ENCODE measurements at places on chromosomes 2 and 18.
A peak's percentile ranks its signal among the peaks of the same experiment; 100 is the strongest.

GRCh38 chr2:156892467-156893281 is 364.8 kb upstream of the GALNT5 start:
- DNase-seq, result no peak

GRCh38 chr2:198756166-198756565 is 701.6 kb downstream of the SATB2 start:
- no peak for DNase-seq

DNA sequence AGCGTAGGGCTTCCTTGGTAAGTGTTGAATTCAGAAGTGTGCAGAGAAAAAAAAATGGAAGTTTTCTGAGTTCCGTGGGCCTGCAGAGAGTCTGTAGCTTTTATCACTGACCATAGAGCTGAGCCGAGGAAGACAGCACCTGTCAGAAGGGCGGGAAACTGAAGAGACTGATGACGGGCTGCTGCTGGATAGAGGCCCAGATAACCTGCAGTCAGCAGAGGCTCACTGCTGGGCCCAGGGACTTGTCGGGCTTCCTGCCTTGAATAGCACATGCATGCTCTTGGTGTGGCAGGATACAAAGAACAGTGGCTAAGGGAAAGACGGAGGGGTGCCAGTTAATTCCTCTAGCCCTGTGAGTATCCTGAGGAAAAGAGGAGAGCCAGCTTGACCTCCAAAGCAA is 166.4 kb downstream of the MGAT5 start:
- DNase-seq, result no peak

DNA sequence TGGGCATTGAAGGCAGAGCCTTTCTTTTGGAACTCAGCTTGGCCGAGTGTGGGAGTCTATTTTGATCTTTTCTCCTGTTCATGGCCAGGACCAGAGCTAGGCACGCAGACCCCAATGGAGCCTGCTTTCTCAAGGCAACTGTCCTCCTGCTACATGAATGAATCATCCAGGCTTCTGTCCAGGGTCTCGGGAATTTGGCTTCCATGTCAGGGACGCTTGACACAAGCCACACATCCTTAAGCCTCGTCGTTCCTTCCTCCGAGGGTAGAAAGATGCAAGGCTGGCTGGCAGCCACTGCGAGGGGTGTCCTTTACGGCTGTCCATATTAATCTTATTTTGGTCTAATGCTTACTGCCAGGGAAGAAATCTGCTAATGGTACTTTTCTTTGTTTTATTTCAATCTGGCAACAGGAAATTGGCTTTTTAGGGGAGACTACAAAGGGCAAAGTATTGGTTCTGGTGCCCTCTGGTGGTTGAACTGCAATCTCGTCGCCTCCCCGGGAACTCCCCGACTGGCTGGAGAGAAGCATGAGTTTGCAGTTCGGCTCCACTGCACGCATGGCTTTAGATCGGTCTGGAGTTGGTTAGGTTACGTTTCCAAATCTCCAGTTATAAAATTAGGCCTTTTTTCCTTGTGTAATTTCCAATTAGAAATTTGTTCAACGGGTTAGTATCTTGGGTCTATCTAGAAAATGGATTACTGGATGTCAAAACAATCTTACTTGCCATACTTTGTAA is 135.2 kb downstream of the ALPK2 start:
- DNase-seq, result peak; percentile 37

GRCh38 chr2:169107645-169108044 is 38.3 kb downstream of the DHRS9 start:
- no peak for DNase-seq

DNA sequence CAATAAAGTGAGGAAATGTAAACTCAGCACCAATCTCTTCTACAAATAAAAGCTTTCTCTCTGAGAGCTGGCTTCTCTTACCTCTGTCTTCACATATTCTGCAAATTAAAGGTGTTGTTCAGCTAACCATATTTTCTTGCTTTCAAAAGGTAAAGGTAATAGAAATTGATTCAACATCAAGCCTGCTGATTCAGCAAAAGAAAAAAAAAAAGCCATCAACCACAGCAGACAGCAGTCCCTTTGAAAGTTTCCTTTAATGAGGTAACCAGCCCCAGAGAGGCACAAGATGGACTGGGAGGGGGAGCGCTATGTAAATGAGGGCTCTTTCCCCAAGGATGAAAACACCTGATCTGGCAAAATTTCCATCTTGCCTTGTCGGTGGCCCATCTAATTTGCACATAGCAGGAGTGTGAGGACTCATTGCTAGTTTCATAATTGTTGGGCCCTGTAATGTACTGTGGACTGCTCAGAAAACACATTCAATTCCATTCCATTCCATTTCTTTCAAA is 154.9 kb upstream of the SOX11 start:
- DNase-seq, result no peak

GRCh38 chr2:23385748-23386338 is 864 bp downstream of the KLHL29 start:
- DNase-seq, result no peak

DNA sequence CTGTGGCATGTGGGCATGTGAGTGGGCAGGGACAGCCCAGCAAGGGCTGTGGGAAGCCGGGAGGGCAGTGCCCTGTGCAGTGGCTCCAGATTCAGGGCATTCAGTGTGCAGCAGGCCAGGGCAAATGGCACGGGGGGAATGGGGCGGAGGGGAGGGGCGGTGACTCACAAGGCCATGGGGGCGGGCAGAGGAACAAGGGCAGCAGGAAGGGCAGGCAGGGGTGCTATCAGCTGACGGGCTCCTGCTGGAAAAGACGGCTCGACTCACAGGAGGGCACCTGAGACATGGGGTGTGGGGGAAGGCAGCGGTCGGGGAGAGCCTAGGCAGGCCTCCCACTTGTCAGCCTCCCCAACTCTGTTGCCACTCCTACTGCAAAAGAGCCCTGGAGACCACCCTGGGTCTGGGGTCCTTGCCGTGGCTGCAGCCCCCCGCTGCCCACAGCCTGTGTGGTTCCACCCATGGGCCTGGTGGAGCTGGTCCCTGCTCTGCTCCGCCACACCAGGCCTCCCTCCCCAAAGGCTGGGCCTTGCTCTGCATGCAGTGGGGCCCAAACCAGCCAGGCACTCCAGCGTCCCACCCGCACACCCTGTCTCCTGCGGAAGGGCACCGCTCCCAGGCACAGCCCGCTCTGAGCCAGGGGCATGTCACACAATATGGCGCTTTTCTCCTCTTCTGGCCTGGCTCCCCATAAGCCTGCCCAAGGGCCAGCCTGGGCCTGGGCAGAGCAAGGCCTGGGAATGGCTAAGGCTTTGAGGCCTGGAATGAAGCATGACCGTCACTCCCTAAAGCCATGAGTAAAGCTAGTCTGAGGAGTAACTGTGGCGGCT is 25.9 kb downstream of the HS6ST1 start:
- DNase-seq, result no peak

- DNase-seq, result no peak
These were observed 164.4 kb downstream of the TMEFF2 start for GRCh38 chr2:192030289-192030688.

DNA sequence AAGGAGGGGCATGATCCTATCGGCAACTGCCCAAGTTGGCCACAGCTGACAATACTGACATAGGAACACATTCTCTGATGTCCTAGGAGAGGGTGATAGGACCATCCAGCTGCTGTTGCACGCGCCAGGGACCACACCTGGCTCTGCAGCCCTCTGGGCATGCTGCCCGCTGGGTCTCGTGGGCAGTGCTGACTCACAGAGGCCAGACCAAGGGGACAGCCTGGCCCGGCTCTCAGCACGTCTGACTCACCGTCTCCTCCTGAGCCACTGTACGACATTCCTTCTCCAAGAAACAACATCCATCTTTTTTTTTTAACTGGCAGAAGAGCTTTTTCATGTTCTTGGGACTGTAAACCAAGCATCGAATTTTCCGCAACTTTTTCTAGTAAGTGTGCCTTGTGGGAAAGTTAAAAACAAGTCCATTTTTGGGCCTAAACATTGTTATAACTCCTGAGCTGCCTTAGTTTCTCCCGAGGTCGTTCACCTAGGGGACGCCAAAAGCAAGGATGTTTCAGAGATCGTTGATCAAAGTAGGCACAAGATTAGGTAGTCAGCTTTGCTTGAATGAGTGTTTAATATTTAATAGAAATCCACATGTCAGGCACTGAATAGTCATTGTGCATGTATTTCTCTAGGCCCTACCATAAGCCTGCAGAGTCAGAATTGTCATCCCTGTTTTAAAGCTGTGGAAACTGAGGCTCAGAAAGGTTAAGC is 100.3 kb downstream of the TTC32 start:
- no peak for DNase-seq

DNA sequence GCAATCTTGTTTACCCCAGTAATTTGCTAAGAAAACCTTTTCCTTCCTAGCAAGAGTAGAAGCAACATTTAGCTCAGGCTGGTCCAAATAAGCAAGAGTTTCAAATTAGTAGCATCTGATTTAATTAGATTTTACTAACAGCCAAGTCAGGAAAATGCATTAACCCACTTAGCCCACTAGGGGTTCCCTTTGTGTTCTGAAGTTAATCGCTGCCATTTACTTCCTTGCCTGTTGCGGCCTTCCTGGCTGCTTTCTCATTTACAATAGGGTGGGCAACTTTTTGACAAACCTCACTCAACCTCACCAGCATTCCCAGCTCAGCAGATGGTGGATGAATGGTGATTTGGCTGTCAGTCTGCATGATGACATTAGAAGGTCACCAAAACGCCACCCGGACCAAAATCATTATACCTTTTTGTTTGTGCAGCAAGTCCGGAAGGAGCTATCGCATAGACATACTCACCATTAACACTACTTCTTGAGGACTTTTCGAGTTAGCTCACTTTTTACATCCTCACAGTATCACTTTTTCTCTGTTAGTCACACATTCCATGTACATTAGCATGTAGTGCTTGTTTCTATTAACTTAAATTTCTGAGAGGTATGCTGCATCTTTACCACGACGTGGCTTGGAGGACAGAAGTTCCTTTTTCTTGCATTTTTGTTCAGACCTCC is 101.5 kb upstream of the SETBP1 start:
- no peak for DNase-seq

GRCh38 chr2:48207851-48208250 is 301.6 kb upstream of the FBXO11 start:
- no peak for DNase-seq

DNA sequence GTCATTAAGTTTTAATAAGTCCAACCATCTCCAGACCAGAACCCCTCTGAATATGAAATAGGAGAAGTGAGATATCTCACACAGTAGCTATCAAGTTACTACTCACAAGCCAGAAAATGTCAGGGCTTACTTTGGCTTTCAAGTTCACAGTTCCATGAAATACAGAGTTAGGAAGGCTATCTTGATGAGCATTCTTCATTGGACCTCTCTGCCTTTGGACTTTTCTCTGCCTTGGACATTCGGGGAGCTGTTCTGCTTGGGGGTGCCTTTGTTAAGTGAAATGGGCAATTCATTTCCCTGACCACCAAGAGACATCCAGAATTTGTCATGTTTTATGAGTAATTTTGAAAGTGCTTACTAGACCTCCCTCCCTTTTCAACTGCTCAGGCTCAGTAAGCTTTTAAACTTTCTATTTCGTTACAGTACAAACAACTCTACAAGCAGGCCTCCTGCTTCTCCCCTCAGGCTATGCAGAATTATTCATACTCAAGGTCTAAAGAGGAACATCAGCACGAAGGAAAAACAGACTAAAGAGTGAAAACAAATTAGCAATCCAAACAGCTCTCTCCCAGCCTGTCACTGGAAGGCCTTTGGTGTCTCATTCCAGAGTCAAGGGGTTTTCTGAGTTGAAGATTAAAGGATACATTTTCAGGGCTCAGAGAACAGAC is 95.3 kb downstream of the MREG start:
- no peak for DNase-seq

DNA sequence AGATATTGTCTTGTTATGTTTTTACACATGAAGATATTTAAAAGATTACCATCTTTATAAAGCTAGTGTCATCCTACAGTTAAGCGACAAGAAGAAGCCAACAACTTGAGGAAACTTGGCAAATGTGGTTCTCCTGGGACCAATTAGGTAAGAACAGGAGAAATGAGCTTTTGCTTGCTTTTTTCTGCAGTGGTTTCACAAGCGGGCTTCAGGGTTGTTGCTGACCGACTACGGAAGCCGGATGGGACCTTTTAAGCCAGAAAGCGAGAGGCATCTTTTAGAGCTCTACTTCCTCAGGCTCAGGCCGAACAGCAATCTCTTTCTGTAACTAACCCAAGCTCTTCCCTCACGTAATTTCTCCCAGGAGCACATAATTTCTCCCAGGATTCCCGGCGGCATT is 256.5 kb downstream of the CNTNAP5 start:
- DNase-seq, result no peak

DNA sequence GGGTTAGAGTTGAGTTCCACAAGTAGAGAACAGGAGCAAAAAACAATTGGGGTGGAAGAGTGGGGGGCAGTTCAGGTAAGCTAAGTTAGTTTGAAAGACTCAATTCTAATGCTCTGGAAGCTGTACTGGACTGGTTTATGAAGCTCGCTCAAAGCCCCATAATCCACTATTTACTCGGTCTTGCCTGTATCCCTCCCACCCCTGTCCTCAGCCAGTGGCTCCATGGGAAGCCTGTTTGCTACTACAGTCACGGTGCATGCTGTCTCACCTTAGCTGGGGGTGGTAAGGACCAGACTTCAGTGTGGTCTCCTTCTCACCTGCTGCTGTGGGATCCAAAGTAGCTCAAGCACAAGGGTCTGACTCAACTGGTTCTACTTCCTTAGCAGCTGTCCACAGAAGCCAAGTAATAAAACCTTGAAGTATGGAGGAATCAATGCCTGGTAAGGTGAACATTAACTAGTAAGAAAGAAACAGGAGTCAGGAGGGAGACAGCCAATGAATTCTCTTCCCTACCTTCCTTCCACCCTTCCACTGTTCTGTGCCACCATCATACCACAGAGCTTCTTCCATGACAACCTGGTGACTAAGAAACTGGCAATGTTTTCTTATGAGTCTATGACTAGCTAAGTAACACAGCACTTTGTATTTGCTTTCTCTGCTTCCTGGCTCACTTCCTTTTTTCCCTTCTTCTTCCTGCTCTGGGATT is 230.8 kb downstream of the SRBD1 start:
- DNase-seq, result no peak

GRCh38 chr2:201669865-201670264 is 26.6 kb upstream of the TMEM237 start:
- no peak for DNase-seq
